Endothelial cell (in vitro differentiated cells): ENCODE measurements at places on chromosomes 2 and 18. TPM values are rescaled to one million over a fixed set of nuclear protein-coding genes. Genes with fewer than 3 reads are reported as not detected.
A peak's percentile ranks its signal among the peaks of the same experiment; 100 is the strongest.

GALNT14 gene
- total RNA-seq = 16.8 TPM

GRCh38 chr18:45954070-45954934, 12.8 kb downstream of the EPG5 start:
- no peak overlapping the region for H3K4me3 ChIP-seq
- no peaks in the 10 kb centered on the region for H3K4me1 ChIP-seq
- H3K27me3 ChIP-seq = no peaks in the 10 kb centered on the region
- no peak for DNase-seq
- H3K36me3 ChIP-seq = peaks cover 26% of the 10 kb centered on the region
- no peak overlapping the region for H3K27ac ChIP-seq

GRCh38 chr18:27616324-27616723, 431.2 kb upstream of the CHST9 start:
- H3K36me3 ChIP-seq = no peaks in the 10 kb centered on the region
- no peaks in the 10 kb centered on the region for H3K27me3 ChIP-seq
- DNase-seq = no peak
- no peak overlapping the region for H3K27ac ChIP-seq

- no peaks in the 10 kb centered on the region for H3K4me1 ChIP-seq
- H3K4me3 ChIP-seq = no peak overlapping the region
- no peak overlapping the region for H3K27ac ChIP-seq
Measured at GRCh38 chr2:23342075-23342474, 42.9 kb upstream of the KLHL29 start.

DNA sequence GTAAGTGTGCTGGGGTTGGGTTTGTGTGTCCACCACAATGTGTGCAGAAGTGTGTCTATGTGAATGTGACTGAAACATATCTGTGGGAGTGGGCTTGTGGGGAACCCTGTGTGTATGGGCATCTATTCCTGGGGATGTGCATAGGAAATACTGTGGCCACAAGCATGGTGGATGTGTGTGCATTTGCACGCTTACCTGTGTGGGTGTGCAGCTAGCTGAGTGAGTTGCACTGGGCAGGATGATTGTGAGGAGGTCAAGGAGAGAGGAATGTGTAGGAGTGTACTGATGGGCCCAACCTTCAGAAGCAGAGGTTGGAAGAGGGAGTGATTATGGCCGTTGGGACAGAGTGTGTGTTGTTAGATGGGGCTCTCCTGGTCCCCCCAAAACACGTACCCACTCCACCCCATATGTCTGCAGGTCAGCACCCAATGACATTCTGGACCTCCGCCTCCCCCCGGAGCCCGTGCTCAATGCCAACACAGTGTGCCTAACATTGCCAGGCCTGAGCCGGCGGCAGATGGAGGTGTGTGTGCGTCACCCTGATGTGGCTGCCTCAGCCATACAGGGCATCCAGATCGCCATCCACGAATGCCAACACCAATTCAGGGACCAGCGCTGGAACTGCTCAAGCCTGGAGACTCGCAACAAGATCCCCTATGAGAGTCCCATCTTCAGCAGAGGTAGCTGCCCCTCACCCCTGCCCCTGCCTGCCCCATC, 1.2 kb downstream of the WNT10A start:
- no peak for DNase-seq
- H3K27me3 ChIP-seq = peaks cover 47% of the 10 kb centered on the region
- H3K27ac ChIP-seq = no peak overlapping the region
- H3K36me3 ChIP-seq = peaks cover 4% of the 10 kb centered on the region

- no peaks in the 10 kb centered on the region for H3K4me1 ChIP-seq
- H3K36me3 ChIP-seq = peaks cover 7% of the 10 kb centered on the region
- DNase-seq = no peak
- no peaks in the 10 kb centered on the region for H3K27me3 ChIP-seq
- no peak overlapping the region for H3K4me3 ChIP-seq
Measured at GRCh38 chr18:51074605-51075004, 44.6 kb downstream of the SMAD4 start.

- H3K27me3 ChIP-seq = no peaks in the 10 kb centered on the region
- no peaks in the 10 kb centered on the region for H3K36me3 ChIP-seq
- no peaks in the 10 kb centered on the region for H3K4me1 ChIP-seq
- no peak for DNase-seq
- H3K4me3 ChIP-seq = no peak overlapping the region
Measured at GRCh38 chr2:148292431-148292830, 271.5 kb downstream of the MBD5 start.

FAM98A gene
- total RNA-seq = 47.9 TPM

DAW1 gene
- total RNA-seq = 1.6 TPM

DNA sequence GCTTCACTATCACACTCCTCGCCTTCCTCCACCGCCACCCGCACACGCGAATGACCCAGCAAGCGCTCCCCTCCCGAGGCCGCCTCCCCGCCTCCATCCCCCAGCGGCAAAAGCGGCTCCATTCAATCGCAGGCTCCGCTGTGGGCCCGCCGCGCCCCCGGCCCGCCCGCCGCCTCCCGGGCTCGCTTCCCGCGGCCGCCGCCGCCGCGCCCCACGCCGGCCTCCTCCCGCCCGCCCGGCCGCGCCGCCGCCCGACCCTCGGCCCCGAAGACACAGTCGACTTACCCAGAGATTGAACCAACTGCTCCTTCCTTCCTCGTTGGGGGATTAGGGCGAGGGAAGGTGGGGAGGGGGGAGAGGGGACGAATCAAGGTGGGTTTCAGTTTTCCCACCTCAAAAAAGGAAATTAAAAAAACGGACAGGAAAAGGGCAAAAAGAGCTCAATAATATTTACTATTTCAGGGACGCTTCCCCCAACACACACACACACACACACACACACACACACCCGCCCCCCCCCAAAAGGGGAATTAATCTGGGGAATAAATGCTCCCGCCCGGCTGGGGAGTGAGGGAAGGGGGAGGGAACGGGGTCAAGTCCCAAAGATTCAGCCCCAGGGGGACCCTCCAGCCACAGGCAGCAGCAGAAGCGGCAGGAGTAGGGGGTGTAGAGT, 743 bp downstream of the XPO1 start:
- H3K27me3 ChIP-seq = peaks cover 24% of the 10 kb centered on the region
- peaks cover 9% of the 10 kb centered on the region for H3K36me3 ChIP-seq
- peak overlapping the region; percentile 98 for H3K4me3 ChIP-seq
- peak; percentile 50 for DNase-seq

DNA sequence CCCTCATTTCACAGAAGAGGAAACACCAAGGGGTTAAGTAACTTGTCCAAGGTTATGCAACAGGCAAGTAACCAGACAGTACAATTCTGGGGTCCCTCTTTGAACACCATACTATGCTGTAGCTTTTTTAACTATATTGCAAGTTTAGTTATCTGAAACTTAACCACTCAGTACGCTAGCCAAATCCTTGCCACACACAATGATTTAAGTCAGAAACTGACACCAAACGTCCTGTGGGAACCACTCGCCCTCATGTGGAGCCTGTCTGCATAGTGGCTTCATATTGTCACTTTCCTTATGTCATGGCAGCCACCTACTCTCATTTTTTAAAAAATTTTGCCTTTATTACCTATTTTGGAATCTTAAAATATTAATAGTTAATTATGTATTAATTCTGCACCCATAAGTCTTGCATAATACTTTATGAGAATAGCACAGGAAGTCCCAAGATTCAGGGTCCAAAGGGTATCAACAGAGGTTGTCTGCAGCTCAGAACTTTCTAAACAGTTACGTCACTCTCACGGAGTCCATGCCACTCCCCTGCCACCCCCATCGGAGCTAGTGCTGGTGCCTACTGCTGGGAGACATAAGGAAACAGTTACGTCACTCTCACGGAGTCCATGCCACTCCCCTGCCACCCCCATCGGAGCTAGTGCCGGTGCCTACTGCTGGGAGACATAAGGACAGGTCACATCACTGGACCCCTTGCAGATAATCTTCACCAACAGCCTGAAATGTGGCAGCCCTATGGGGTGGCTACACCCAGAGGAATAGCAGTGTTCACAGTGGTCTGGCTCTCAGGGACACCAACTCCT, 99.0 kb downstream of the L3MBTL4 start:
- H3K27ac ChIP-seq = no peak overlapping the region
- no peaks in the 10 kb centered on the region for H3K36me3 ChIP-seq
- no peak overlapping the region for H3K4me3 ChIP-seq
- no peak for DNase-seq
- H3K27me3 ChIP-seq = no peaks in the 10 kb centered on the region

ORC2 gene
- total RNA-seq = 57.6 TPM

MALL gene
- total RNA-seq = 2.6 TPM

DNA sequence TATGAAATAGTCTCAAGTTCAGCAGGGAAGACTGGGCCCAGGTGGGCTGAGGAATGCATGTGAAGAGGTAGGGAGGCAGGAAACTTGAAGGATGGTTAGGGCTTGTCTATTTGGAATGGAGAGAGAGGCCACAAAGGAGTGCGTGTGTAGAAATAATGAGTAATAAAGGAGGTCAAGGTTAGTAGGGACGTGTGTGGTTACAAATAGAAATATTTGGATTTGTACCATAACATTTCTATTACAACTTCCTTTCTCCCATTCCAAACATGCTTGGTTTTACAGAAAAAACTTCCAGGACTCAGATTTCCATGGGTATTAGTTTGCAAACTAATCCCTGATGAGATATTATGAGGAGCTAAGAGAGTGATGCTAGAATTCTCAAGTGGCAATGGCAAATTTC, 280.6 kb downstream of the NCKAP5 start:
- no peaks in the 10 kb centered on the region for H3K27me3 ChIP-seq
- no peaks in the 10 kb centered on the region for H3K36me3 ChIP-seq
- no peak overlapping the region for H3K27ac ChIP-seq

ROCK2 gene
- 52.8 TPM for total RNA-seq

DNA sequence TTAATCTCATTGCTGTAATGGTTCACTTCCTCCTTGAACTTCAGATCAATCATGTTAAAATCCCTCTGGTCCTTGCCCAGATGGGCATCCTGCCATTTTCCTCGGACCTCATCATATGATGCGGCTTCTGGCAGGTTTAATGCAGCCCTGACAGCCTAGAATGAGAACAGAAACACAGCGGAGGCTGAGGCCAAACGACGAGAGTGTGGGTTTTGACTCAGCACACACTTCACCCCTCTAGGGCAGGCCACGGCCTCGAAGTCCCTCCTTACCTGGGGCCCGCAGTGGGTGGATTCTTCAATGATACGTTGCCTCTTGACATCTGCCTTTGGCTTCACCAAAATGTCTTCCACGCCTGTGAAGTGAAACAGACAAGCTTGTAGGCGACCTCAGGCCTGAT, 56.8 kb downstream of the POLR1A start:
- H3K36me3 ChIP-seq = peaks cover 43% of the 10 kb centered on the region
- H3K4me3 ChIP-seq = no peak overlapping the region
- no peak for DNase-seq
- peaks cover 28% of the 10 kb centered on the region for H3K4me1 ChIP-seq
- no peak overlapping the region for H3K27ac ChIP-seq

- no peaks in the 10 kb centered on the region for H3K36me3 ChIP-seq
- H3K27me3 ChIP-seq = peaks cover 3% of the 10 kb centered on the region
- H3K4me3 ChIP-seq = peak overlapping the region; percentile 84
- peak; percentile 10 for DNase-seq
- H3K4me1 ChIP-seq = peaks cover 17% of the 10 kb centered on the region
Measured at GRCh38 chr2:173401716-173402326, 47.1 kb downstream of the CDCA7 start.

DNA sequence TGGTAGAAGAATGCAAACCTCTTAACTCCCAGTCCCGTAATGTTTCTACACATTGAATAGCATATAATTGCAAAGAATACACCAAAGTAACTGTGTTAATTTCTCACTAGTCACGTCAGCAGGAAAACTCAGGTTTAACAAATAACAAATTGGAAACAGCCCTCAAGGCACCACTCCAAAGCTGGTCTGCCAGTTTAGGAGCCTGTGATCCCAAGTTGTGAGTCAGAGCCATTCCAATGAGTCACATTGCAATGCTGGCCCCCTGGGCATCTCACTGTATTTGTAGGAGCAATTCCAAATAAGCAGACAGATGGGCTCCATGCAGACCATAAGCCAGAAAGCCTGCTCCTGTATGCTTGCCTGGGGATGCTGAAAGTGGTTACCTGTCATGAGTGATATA, 143.2 kb upstream of the SETBP1 start:
- H3K4me1 ChIP-seq = peaks cover 18% of the 10 kb centered on the region
- H3K27ac ChIP-seq = no peak overlapping the region
- H3K4me3 ChIP-seq = no peak overlapping the region
- H3K36me3 ChIP-seq = no peaks in the 10 kb centered on the region

DNA sequence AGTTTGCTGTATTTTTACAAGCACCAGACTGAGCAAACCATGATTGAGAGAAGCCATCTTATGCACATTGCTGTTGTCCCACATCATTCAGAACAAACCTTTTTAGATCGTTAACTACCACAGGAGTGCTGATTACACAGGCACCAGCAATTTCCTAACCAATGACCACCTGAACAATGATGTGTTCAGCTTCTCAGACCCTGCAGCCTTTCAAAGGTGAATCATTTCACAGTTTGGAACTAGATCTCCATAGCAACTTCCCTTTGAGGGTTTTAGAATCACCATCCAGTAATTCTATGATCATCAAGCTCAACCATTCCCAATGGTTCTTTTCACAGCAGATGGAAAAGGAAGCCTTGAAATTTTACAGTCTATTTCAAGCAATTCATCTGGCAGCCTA, 71.4 kb downstream of the OLA1 start:
- H3K27me3 ChIP-seq = no peaks in the 10 kb centered on the region
- no peak for DNase-seq
- no peak overlapping the region for H3K27ac ChIP-seq
- no peak overlapping the region for H3K4me3 ChIP-seq

DNA sequence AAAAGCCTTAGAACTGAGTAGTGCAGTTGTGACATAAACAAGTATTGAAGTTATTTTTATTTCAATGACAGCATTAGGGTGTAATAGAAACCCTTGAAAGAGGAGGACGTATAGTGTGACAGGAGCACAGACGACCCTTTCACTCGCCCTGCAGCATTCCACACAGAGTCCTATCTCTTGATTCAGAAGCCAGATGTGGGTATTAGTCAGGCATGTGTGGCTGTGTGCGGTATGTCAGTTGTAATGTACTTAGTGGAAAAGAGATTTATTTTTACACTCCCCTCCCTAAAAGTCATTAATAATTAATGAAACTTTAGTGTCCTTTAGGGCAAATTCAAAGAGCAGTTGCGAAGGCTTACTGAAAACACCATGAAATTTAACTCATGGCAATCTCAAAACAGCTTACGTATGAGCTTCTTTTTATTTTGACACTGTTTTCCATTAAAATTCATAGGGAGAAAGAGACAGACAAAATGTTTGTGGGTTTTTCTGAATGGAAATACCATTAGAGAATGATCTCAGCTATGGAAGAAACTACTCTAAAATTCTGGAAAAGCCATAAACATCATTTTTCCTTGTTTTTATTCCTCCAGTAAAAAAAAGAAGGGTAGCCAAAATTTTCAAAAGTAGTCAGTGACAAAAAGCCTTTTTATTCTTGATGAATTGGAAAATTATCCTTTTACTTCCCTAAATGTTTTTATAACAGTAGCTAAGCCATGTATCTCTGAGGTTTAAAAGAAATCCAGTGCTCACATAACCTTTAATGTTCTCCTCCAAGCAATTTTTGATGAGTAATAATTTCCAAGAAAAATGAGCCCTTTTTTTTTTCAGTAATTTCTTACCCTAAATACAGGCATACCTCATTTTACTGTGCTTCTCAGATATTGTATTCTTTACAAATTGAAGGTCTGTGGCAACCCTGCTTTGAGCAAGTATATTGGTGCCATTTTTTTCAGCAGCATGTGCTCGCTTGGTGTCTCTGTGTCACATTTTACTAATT, 84.0 kb upstream of the DSEL start:
- H3K4me1 ChIP-seq = no peaks in the 10 kb centered on the region
- no peak overlapping the region for H3K27ac ChIP-seq
- peaks cover 4% of the 10 kb centered on the region for H3K36me3 ChIP-seq
- DNase-seq = no peak
- no peaks in the 10 kb centered on the region for H3K27me3 ChIP-seq

GRCh38 chr2:211351987-211352386, 795.6 kb downstream of the CPS1 start:
- no peaks in the 10 kb centered on the region for H3K27me3 ChIP-seq
- H3K4me1 ChIP-seq = peaks cover 4% of the 10 kb centered on the region
- H3K27ac ChIP-seq = no peak overlapping the region
- no peaks in the 10 kb centered on the region for H3K36me3 ChIP-seq
